Stimulated activated CD8-positive, alpha-beta memory T cell treated with anti-CD3 and anti-CD28 coated beads, Interleukin-4, amount 100 ng/mL, for 4 hours (primary cell): ENCODE measurements at places on chromosomes 3 and 15.

GRCh38 chr3:13895155-13896105 is 15.6 kb upstream of the WNT7A start:
- DNase-seq, result peak; percentile 75

- DNase-seq, result peak; percentile 22
These were observed 961.0 kb upstream of the CFAP20DC start for GRCh38 chr3:60010781-60011180.

- peak; percentile 42 for DNase-seq
These were observed 6.3 kb upstream of the PKM start for GRCh38 chr15:72237029-72237852.

DNA sequence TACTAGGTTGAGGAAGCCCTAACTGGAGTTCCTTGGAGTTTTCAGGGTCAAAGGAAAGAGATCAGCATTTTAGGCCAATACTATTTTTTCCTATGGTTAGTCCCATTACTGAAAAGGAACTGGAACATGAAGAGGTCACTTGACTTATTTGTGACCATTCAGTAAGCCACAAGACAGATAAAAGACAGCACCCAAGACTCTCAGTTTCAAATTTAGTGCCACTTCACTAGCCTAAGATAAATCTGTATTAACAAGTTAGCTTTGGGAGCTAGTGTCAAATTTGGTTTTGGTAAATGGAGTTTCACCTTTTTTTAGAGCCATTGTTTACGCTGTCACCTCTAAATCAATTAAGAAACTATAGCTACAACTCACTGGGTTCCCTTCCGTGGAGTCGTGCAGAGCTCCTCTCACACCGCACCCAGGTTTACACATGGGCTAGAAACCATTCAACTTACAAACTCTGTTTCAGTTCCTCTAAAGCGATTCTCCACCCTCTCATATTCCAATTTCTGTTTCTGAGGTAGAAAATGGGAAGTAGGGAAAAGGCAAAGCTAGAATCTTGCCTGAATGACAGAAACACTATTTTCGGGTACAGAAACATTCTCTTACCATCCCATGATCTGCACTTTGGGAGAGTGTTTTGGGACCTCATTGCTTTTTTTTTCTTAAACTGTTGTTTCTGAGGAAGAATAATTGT is 14.4 kb downstream of the CCDC32 start:
- no peak for DNase-seq

- DNase-seq, result no peak
These were observed 74.6 kb upstream of the PSMD6 start for GRCh38 chr3:64097920-64098319.
